Stimulated activated CD4-positive, alpha-beta T cell treated with anti-CD3 and anti-CD28 coated beads, Interleukin-4, amount 100 ng/mL, for 4 hours (primary cell): ENCODE measurements at places on chromosomes 16 and 17.
A peak's percentile ranks its signal among the peaks of the same experiment; 100 is the strongest.

GRCh38 chr16:50559804-50560514, 11.8 kb downstream of the NKD1 start:
- no peak for DNase-seq

DNA sequence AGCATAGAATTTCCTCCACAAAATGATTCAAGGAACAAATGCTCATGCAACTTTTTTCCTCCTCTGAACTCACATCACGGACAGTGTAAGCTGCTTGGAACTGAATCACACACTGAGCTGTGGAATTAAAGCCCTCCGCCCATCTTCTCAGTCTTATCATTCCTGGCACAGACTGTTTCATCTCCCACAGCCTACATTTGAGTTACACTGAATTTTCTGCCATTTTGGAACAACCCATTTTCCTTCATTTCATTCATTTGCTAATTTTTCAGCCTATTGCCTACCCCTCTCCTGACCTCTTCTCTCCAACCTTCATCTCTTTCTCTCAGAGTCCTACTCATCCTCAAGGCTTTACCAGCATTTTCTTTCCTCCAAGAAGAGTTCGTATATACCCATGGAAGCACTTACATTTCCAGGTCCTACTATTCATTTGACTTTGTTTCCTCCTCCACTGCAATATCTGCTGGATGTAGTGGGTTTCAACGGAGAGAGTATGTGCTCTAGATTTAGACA, 39.1 kb upstream of the TOM1L1 start:
- no peak for DNase-seq

DNA sequence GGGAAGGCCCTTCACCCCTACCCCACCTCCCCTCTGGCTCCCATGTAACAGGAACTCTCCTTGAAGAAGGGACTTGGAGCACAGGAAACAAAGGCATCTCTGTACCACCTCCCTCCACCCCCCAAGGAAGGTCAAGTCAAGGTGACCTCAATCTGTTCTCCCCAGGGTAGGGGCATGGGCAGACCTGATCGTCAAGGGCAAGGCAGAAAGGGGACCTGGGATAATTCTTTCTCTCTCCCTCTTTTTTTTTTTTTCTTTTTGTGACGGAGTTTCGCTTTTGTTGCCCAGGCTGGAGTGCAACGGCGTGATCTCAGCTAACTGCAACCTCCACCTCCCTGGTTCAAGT, 4.3 kb upstream of the STAT5A start:
- DNase-seq, result no peak

DNA sequence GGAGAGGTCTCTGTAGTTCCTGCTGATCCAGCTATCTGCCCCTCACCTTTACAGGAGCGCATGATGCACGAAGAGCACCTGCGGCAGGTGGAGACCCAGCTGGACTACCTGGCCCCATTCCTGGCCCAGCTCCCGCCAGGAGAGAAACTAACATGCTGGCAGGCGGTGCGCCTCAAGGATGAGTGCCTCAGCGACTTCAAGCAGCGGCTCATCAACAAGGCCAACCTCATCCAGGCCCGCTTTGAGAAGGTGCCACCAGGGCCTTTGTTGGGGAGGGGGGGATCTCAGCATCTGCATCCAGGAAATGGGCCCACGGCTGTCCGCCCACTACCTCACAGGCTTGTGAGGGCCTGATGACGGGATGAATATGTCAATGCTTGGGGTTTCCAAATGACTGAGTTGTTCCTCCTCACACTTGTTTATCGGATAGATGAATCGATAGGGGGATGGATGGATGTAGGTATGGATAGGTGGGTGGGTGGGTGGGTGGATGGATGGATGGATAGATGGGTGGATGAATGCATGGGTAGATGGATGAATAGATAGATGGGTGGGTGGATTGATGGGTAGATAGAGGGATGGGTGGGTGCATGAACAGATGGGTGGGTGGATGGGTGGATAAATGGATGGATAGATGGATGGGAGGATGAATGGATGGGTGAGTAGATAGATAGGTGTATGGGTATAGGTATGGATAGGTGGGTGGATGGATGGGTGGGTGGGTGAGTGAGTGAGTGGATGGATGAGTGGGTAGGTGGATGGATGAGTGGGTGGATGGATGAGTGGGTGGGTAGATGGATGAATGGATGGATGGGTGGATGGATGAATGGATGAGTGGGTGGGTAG, 7.0 kb upstream of the KATNB1 start:
- no peak for DNase-seq

DNA sequence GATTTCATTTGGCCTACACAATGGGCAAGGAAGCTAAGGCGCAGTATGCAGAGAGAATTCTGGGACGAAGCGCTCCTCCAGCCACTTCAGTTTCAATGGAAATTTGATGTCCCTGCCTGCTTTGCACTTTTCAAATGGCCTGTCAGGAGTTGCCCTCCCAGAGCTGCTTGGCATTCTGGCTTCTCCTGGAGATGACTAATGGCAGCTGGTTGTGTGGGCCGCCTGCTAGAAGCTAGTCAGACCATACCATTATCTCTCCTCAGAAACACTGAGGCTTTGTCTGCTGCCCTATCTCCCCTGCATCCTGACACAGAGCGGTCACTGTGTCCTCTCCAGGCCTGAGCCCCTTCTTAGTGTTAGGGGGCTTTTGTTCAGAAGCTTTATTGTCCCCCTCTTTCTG, 180.1 kb downstream of the SPECC1 start:
- no peak for DNase-seq

DNA sequence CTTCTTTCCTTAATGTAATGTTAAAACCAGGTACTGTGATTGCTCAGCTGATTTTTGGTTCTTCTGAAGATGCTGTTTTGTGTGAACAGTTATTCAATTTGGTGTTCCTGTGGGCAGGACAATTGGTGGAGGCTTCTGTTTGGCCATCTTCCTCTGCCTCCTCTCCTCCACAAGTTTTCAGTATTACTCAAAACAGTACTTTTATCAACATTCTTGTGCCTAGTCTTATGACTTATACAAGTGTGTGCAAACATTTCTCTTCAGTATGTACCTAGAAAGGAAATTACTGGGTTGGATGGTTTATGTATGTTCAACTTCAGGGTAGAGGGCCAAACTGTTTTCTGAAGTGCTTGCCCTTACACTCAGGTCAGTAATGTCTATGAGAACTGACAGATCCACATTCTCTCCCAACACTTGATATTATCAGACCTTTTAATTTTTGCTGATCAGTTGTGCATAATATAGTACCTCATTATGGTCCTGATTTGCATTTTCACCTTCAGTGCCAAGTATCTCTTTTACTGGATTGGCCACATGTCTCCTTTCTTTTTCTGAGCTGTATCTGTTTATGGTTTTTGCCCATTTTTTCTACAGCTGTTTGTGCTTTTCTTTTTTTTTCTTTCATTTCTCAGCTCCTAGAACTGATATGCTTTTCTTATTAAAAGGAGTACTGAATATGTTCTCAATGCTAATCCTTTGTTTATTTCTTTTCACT, 50.9 kb downstream of the ERCC4 start:
- no peak for DNase-seq

GRCh38 chr17:67490471-67490870, 113.4 kb downstream of the PITPNC1 start:
- no peak for DNase-seq

GRCh38 chr17:37609170-37610040, at the start of gene SYNRG:
Gene SYNRG (minus strand): TSS chr17:37609418. CDS start chr17:37609355, 63 bp downstream.
- peak; percentile 92 for DNase-seq

GRCh38 chr16:85240982-85241924, 129.0 kb upstream of the CIBAR2 start:
- DNase-seq, result no peak

DNA sequence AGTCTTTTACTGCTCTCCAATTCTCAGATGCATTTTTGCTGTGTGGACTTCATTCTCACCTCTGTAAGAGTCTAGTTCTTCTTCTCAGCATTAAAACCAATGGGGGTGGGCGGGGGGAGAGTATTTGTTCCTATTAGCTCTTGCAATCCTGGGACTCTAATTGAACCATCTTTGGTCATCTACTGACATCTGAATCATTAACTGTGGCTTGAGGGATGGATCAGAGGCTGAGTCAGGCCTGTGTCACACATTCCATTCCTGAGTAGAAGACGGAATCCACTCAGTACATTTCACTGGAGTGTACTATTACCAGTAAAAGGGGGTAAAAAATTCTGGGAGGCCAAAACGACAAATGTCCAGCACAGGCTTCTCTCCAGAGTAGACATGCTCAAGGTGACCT, 12.8 kb upstream of the ZNF23 start:
- no peak for DNase-seq

DNA sequence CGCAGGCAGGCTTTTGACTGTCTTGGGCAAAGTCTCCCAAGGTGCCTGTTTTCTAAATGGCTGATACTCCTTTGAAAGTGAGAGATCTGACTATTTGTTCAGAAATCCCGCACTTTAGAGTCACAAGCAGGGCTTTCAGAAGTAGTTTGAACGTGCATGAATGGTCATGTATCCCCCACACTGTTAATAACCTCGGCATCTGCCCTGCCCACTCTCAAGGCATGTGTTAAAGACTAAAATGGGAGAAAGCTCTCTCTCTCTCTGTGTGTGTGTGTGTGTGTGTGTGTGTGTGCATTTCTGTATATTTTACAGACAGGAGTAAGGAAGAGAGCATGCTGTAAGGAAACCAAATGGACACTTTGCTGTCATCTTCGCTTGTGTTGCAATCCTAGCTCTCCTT, 163.7 kb downstream of the MAF start:
- no peak for DNase-seq

DNA sequence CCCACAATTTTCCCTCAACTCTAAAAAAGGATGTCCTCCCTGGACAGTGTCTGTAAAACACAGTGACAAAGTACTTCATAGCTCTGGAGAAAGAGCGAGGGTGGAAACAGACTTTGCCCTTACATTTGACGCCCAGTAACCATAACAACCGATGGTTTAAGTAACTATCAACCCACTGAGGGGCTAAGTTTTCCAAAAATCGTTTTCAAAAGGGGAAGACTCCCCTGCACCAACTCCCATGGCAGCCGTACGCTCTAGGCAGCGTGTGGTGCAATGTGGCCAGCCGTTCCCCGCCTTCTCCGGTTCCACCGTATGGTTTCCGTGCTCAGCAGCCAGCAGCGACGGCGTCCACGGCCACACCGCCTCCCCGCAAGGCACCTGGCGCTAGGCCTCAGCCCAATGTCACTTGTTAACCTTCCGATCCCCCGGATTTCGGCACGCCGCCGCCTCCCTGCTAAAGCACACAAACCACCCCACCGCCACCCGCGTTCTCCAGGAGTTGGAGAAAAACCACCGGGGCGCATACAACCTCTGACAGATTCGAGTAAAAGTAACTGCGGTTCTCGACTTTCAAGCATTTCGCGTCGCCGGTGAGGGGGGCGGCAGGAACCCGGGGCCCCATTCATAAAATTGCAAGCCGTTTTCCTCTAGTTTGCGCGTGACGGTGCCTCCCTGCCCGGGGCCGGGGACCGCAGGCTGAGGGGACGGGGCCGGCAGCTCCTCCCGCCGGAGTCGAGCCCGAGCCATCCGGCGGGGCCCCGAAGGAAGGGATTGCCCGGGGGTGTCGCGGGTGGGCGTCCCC, 661 bp downstream of the TEX2 start:
- DNase-seq, result peak; percentile 52

DNA sequence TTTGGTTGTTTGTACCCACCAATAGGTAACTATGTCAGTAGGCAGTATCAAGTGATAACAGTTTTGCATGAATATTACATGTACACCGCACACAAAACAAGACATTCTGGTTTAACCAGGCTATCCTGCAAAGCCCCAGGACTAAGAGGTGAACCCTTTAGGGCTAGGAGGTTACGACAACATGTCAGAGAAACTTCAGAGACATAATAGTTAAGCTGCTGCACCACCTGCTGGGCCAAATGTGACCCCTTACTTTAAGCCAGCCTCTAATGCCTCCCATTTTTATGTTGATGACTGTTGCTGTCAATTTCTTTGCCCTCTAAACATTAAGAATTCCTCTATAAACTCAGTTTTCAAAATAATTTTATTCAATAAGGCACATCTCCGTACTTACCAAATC, 15.4 kb downstream of the SRP68 start:
- DNase-seq, result no peak

DNA sequence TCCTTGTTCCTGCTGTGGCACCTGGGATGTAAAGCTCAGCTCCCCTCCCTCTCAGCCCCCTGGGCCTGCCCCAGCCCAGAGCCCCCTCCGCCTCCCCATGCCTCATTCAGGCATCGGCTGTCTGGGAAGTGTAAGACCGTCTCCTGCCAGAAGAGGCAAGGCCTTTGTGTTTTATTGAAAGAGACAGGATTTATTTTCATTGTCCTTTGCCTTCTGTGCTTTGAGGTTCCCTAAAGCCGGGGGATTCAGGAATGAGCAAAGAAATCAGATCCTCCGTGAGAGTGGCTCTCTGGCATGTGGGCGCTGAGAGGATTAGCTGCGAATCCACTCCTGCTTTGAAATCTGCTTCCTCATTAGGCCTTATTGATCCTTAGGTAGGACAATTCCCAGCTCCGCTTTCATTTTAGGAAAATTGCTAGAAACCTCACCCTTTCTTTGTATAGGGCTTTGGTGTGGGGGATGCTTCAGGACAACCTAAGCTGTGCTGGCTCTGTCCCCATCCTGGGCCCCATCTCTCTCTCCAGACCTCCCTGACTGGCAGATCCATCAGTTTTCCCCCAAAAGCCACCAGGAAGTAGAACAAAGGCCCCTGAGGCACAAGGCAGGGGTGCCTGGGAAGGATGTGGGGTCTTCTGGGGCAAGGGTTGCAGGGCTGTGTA, 211.5 kb upstream of the TNRC6C start:
- no peak for DNase-seq

DNA sequence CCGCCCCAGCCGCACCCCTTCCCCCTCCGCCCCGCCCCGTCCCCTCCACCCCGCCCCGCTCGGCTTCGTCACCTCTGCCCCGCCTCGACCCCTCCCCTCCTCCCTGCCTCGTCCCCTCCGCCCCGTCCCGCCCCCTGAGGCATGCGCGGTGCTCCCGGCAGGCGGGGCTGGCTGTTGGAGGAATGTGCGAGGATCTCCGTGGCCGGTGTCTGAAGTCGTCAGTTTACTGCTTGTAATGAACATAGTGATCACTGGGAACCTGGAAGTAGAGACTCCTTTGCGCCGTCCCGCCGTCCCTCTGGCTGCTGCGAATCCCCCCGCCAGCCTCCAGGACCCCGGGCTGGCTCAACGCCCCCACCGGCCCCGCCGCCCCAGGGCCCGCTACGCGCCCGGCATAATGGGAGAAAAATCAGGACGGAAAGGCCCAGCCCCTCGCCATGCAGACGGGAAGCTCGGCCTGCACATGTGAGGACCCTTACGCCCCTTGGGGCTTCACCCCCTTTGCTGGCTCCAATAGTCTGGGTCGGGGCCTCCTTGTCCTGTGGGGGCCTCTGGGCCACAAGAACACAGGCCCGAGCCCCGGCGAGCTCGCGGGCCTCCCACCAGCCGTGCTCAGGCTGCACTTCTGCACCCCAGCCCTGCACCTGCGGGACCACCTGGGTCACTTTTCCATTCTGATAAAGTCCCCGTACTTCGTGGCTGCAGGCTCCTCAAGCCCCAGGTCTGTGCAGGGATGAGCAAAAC, 743.1 kb downstream of the KCNJ18 start:
- DNase-seq, result no peak

- DNase-seq, result no peak
These were observed 197.1 kb downstream of the KCNJ2 start for GRCh38 chr17:70366386-70366785.
